ENCODE measurements at places on chromosomes 6 and 20.

- no peak for DNase-seq
Observed at GRCh38 chr6:33914645-33915044, 110.8 kb upstream of the MLN start.

- no peak for DNase-seq
Observed at GRCh38 chr20:49747707-49748524, 34.2 kb upstream of the B4GALT5 start.

DNA sequence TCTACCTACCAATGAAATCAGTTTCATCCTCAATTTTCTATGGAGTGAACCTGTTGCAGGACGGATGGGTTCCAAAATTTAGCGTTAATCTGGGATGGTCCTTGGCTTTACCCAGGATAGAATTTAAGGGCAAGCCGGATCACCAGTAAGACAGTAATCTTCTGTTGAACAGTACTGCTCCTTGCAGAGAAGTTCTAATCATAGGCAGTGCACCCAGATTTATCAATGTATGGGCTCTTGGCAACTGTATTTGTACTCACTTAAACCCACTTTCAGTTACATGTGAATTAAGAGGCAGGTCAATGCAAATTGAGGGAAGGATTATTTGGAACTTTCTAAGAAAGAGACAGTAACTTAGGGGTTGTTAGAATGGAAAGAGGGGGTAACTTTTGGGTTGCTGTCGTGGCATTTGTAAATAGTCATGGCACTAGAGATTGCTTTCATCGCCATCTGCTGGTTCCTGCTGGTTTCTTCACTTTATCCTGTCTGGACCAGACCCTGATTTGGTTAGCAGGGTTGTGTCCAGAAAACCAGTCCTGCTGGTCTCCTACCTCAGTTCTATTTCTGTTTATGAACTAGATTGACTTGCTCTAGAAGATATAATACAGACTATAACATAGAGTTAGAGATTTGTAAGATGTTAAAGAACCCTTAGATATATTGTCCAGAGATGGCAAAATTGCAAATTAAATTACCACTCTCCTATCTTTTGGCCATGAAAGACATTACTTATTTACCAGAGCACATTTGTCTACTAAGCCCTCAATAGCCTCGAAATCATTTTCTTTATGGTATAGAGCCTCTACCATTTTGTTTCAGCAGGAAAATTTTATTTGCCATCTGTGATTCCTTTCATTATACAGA lies 646.3 kb downstream of the UTRN start:
- DNase-seq: no peak

GRCh38 chr6:131059486-131059885 lies 3.6 kb downstream of the EPB41L2 start:
- DNase-seq: no peak

Measured in HS-27A (cell line).